Spleen (tissue), 13 donors: ENCODE measurements at places on chromosomes 12 and 14.
A peak's percentile ranks its signal among the peaks of the same experiment; 100 is the strongest.

DNA sequence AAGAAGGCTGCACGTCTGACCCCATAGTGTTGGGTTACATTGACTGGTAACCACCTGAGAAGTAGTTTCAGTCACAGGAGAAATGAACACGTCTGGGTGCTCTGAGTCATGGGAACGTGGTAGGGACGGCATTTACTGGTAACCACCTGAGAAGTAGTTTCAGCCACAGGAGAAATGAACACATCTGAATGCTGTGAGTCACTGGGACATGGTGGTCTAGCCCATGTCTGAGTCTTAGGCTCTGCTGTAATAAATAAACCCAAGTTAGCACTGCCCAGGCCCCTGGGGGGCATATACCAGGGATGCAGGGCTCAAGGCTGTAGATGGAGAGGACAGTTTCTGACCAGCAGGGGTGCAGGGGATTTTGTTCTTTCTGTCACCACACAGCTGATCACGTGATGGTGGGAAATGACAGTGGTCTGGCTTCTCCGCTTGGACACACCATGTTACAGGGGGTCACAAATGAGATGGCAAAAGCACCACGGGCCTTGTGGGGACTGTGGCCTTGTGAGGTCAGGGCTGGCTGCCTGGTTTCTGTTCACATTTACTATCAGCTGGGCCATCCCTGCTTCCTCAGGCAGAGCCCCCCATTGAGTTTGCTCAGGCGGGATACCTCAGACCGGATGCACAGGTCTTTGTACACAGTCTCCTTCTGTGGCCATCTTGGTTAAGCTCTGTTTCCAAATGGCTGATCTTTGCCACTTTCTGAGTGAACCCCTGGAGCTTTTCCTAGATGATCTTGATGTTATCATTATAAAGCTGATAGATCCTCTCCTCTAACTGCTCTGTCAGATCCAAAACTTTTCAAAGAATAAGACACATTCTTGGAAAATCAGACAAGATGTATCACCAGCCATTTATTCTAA lies 9.8 kb upstream of the C12orf42 start:
- DNase-seq: no peak

DNA sequence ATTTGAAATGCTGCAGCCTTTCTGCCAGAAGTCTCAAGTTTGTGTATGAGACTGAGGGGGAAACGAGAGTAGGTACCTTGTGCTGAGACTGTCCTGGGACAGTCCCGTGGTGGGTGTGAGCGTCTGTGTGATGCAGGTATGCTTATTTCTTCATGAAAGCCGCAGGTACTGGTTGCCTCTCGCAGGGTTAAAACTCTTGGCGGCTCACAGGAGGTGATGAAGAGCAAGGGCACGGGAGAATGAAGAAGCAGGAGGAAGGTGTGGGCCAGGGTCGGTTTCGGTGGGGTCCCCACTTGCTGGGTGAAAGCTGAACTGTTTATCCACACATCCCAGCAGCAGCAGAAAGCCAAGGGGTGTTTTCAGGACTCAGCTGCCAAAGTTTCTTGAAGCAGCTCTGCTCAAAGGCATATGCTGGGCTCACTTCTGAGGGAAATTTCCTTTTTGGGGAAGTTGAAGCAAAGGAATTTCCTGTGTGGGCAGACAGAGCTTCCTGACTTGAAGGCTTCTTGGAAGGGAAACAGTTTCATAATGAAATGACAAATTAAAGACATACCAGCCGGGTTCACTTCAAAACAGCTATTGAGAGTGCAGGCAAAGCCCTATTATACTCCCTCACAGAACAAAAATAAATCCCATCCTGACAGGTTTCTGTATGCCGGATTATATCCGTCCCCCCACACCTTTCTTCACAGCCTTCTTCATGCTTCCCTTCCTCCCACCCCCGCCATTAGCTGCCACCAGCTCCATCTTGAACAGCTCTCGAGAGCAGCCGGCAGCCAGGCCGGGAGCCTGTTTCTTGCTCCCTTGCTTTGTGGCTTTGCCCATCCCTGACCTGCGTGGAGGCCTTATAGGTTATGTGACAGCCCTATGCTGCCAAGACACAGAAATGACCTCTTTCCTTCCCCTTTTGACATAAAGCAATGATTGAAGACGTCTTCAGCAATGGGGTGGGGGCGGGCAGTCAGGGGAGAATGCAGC lies 116.6 kb downstream of the ETV6 start:
- DNase-seq: peak; percentile 83

DNA sequence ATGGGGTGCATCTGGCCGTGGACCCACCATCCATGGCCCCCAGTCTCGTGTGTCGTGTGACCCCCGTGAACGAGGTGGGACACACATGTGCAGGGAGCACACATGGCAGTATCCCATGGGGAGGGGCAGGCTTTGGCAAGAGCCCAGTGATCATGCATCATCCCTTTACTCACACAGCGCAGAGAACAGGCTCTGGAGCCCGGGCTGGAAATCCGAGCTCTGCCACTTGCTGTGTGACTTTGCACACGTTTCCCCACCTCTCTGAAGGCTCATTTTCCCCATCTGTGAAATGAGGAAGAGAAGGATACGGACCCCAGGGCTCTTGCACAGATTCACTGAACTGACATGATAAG lies 119.9 kb downstream of the PHETA1 start:
- no peak for DNase-seq

DNA sequence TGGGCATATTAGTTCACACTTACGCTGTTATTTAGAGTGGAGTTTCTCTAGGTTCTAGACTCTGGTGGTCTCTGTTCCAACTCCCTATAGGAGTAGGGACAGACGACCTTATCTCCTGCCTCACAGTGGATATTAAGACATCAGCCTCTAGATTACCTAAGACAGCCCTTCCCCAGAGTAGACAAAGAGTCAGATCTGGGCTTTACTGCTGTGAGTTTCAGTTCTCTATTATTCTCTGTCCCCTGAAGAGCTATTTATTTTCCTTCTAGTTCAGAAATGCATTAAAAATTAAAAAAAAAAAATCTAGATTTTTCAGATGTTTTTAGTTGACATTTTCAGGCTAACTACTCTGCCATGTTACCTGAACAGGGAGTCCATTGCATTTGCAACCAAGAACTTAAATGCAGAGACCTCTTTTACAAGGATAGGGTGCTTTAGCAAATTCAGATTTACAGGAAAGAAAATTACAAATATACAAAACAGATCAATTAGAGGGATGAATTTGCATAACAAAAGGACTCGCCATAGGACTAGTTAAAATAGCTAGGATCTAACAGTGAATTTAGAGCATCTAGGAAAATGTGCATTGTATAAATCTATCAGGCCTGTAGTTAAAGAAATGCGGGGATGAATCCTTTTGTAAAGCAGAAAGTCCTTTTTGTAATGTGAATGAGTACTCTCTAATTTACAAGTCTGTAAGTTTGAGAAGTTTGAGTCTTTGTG lies 381.4 kb downstream of the APAF1 start:
- no peak for DNase-seq

DNA sequence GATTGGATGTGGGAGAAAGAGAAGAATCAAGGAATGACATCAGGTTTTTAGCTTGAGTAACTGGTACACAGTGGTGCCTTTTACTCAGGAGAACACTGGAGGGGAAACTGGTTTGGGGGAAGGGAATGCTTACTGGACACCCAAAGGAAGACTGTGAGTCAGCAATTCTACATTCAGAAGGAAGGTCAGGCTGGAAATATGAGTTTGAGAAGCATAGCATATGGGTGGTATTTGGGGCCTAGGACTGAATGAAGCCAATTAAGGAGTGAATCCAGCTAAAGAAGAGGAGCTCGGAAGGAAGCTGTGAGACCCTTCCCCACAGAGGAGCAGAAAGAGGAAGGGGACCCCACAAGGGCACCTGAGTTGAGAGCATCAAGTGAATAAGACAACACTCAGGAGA lies 35.4 kb downstream of the DMAC2L start:
- DNase-seq: no peak

DNA sequence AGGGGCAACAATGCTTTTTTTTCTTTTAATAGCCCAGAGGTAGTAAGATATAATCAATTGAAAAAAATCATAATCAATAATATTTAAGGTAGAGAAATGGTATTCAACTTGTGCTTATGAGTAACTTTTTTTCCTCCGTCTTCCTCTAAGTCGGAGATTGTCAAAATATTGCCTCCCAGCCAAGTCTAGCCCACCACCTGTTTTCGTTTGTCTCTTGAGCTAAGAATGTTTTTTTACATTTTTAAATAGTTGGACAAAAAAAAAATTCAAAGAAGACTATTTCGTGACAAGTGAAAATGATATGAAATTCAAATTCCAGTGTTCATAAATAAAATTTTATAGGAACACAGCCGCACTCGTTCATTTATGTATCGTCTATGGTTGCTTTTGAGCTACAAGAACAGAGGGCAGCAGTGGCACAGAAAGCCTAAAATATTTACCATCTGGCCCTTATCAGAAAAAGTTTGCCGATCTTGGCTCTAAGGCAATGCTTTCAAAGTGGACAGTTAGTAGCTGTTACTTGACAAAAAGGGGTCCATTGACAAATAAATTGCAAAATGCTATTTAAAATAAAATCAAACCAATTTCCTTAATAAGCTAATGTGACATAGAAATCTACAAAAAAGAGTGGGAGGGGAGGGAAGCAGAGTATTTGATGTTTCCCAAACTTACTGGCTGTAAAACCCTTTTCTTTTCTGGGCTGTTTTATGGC lies 40.8 kb upstream of the MAX start:
- DNase-seq: no peak

- no peak for DNase-seq
These were observed 110.9 kb upstream of the PLXNC1 start for GRCh38 chr12:94037444-94037843.

DNA sequence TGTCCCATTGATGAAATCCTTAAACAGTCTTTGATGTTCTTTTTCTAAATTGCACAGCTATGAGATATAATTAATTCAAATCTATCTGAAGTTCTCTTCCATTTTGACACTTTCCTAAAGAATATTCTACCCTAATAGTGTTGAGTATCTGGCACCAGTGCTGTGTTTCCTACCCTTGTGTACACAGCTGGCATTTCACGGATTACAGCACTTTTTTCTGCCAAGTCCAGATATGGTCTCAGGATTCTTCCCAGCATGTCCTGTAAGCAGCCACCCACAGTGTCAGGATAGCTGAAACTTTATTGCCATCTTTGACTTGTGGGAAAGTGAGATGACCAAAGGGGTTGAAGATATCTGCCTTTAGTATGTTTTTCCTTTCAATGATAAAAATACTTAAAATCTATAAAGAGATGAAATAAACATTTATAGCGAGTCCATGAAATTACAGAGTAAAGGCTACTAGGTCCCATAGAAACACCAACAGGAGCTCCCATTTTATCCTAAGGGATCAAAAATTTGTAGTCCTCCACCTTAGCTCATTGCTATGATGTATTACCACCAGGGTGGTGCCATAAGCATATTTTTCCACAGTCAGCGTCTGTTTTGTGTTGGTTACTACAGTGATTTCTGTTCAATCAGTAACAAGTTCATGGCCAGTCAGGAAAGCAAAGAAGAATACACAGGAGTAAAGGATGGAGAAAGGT lies 96.7 kb downstream of the TRHDE start:
- no peak for DNase-seq

GRCh38 chr14:55052269-55052930 lies 953 bp downstream of the MAPK1IP1L start:
- no peak for DNase-seq
